ENCODE measurements at places on chromosomes 1 and 21.

DNA sequence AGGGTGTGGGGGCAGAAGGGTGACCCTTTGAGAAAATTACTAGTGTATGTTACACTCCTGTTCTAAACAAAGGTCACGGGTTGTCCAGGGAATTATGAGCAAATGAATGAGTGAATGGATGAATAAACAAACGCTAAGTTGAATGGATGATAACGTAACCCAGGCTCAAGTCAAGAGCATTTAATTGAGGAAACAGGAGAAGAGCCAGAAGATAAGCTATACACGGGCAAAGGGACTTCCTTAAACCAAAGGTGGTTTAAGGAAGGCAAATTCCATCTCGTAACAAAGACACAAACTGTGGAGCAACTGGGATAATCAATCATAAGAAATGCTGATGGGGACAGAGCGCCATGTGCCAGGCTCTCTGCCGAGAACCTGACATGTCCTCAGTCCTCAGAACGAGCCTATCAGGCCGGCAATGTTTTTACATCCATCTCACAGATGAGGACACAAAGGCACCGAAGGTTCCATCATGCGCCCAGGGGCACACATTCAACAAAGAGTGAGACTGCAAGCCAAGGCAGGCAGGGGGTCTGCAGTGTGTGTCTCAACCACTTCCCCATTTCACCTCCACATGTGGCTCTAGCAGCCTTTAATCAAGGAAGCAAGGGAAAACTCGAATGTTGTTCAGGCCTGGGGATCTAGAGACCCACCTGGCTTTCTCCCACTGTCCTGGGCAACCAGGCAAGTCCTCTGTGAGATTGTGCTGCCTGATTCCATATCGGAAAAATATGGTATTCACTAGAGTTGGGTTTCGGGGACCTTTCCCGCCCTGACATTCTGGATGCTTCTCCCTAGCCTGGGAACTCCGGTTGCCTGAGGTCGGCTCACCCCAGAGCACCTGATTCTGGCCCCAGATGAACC is 126.8 kb upstream of the EDN2 start:
- no peak for DNase-seq

GRCh38 chr1:30652152-30652841 is 71.1 kb downstream of the MATN1 start:
- DNase-seq: no peak

DNA sequence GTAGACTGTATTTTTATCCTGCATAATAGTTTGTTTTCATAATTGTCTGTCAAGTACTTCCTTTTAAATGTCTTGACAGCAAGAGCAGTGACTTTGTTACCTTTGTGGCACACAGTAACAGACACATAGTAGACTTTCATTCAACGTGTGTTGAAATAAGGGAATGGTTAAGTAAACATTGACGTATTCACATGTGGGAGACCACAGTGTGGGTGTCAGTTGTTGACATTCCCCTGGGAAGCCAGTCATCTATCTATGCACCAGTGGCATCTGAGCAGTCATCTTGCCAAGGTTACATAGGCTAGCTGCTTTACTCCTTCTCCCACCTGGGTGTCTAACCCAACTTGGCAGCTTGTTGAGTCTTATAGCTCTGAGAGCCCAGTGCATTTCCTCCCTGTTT is 1.4 kb upstream of the NUP133 start:
- DNase-seq: no peak

DNA sequence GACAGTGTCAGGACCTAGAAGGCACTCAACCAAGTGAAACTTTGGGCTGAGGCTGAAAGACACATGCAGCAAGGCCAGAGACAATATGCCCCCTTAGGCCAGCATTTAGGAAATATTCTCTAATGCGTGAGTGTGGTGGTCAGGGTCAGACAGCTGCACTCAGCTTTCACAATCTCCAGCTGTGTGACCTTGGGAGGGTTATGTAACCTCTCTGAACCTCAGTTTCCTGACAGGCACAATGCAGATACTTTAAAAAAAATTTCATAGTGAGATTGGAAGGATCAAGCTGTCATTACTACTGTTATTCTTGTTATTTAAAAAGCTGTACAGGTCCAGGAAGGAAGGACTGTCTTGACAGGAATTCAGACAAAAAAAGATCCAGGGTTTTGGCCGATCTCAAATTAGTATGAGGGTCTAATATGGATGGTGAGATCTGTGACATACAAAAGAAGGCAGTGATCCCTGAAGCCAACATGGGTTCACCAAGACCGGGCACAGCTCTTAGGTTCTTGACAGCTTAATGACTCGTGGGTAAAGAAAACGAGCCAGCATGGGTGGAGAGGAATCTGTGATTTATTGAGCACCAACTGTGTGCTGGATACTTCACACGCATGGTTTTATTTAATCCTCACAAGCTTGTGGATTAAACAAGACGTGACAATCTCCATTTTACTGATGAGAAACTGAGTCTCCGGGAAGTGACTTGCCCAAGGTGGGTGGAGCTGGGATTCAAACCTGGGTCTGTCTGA is 54.6 kb upstream of the POU3F1 start:
- no peak for DNase-seq

DNA sequence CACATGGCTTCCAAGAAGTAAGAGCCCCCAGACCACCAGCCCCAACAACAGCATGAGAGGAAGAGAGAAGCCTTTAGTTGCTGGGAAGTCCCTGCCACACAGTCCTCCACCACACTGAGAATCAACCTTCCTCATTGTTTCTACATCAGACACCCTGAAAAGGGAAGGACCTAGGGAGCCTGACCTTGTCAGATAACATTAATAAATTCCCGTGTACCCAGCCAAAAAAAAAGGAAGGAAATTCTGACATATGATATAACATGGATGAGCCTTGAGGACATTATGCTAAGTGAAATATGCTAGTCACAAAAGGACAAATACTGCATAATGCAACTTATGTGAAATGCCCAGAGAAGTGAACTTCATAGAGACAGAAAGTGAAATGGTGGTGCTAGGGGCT is 65.6 kb upstream of the ARHGAP29 start:
- no peak for DNase-seq

DNA sequence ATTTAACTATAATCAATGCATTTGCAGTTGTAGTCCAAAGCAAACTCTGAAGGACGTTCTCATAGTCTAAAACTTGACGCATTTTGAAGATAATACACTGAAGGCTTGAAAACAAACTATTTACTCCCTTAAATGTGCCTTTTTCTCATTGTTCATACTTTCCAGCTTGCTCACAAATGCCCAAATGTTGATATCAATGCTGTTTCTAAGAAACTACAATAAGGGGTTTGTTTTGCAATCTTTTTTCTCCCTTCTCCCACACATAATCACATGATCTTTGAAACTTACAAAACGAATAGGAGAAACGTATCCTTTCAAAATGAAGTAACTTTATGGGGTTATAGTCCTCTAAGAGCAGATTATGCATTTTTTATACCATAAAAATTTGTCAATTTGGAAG is 508.7 kb downstream of the DPYD start:
- DNase-seq: no peak

- no peak for DNase-seq
These were observed 48.8 kb downstream of the TENT5C start for GRCh38 chr1:117654493-117655219.

GRCh38 chr1:195973311-195973904 is 634.8 kb downstream of the KCNT2 start:
- no peak for DNase-seq

DNA sequence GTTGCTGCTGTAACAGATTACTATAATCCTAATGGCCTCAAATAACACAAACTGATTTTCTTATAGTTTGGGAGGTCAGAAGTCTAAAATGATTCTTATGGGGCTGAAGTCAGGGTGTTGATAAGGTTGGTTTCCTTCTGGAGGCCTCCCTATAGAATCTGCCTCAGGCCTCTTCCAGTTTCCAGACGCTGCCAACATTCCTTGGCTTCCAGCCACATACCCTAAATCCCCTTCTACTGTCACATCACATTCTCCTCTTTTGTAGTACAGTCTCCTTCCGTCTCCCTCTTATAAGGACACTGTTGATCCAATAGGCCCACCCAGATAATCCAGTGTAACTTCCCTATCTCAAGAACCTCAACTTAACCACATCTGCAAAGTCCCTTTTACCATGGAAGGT is 145.3 kb upstream of the NCAM2 start:
- DNase-seq: no peak

DNA sequence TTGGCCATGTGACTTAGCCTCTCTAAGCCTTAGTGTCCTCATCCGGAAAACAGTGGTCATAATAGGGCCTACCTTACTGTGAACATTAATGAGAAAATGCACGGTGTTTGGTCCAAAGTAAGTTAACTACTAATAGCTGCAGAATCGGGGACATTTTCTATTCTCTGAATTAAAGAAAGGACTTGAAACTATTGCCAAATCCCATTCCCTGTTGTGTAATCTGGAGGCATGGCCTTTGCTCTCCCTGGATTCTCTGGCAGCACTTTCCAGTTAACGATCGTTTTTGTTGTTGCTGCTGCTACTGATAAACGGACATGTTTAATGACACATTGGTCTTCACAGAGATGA is 30.5 kb downstream of the FMO4 start:
- no peak for DNase-seq

DNA sequence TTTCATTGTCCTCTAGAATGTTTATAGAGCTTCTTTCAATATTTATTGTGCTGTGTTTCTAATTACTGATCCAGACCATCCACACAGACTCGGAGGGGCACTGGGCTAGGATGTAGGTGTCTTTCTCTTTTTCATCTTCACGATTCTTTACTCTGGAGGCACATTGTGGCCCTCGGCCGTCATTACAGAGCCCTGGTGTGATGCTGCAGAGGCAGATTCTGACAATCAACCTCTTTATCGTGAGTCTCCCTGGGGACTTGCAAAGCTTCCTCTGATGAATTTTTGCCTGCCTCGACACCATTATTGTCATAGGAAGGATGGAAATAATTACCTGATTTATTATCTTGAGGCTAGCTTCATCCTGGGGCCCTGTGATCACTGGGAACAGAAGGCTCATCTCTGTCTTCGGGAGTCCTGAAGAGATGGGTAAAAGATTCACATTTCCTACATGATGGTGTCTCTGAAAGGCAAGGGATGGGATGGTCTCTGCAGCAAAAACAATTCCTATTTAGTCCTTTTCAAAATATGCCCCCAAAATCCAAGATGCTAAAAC is 89.4 kb downstream of the SEC16B start:
- no peak for DNase-seq

- DNase-seq: no peak
These were observed 14.7 kb upstream of the MYSM1 start for GRCh38 chr1:58714544-58714943.

GRCh38 chr1:98314601-98315000 is 346.9 kb upstream of the SNX7 start:
- DNase-seq: no peak

DNA sequence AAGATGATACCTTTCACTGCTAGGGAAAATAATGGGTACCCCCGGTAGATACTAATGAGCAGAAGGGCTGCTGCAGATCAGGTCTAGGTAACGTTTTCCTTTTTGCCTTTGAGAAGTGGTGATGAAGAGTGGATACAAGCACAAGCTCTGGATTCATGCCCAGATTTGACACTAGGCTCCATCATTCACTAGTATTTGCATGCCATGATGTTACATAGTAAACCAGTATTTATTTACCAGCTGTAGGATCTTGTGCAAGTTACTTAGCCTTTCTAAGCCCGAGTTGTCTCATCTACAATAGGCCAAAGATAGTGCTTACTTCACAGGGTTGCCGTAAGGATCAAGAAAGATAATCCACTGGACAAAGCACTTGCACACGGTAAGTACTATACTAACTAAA is 14.2 kb downstream of the PTPN14 start:
- no peak for DNase-seq

- no peak for DNase-seq
These were observed 27.4 kb downstream of the LHX4 start for GRCh38 chr1:180257486-180257885.

DNA sequence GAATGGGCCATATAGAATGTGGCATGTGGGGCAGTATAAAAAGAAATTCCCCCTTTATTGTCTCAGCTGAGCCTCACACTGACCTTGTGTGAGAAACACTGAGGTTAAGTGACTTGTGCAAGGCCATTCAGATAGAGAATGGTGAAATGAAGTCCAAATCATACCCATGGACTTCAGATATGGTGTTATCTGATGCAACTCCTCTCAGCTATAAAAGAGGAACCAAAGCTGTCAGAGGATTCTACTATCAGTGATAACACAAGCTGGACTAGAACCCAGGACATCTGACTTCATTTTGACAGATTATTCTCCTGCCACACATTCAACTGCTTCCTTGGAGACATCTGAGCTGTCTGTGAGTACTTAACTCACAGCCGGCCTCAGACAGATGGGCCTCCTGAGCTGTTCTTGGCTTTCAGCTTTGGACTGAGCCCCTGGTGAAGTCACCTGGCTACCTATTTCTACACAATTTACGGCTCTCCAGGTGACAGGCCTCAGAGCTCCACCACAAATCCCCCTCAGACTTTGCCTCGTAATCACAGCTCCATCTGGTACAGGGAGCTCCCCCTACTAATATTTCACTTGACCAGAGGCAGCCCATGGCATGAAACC is 104.6 kb downstream of the PLXNA2 start:
- no peak for DNase-seq

- DNase-seq: peak; percentile 22
These were observed 43.5 kb downstream of the LGR6 start for GRCh38 chr1:202237052-202237451.

GRCh38 chr1:56133522-56134472 is 445.6 kb downstream of the PLPP3 start:
- DNase-seq: no peak

DNA sequence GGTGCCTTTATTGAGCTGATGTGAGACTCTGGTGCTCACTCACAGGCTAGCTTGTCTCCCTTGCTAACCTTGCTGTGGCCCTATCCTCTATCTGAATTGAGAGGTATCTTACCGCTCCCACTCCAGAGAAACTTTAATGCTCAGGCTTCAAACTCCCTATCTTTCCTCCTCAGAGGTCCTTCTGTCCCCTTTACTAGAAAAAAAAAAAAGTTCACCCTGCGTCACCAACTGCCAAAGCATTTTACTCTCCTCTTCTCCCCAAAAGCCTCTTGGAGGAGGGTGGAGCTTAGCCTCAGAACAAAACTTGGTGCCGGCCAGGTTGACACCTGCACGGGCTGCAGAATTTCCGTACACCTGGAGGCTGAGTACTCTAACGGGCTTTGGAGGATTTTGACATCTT is 55.1 kb downstream of the ATP2B4 start:
- no peak for DNase-seq

DNA sequence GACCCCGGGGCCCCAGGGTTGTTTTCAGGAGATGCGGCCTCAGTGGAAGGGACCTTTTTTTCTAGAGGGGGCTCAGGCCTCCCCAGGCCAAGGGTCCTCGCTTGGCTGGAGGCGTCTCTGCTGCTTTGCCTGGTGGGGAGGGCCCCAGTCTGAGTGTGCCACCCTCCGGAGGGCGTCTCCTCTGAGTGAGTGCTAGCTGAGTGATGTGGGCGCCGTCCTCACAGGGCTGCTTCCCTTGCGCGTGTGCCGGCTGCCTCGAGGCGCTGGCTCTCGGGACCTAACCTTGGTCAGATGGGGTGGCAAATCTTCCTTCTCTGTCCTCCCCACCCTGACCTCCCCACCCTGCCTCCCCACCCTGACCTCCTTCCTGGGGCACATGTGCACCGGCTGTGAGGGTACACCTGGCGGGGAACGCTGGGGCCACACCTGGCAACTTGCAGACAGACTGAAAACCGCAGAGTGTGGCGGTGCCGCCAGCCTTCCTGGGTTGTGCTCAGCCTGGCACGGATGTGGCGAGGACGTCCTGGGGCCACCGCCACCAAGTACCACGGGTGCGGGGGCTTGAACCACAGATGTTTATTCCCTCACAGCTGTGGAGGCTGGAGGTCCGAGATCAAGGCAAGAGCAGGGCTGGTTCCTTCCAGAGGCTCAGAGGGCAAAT is 93.0 kb upstream of the TTC34 start:
- DNase-seq: no peak

GRCh38 chr1:32273391-32274208 is 18.3 kb upstream of the HDAC1 start:
- peak; percentile 85 for DNase-seq
